ENCODE measurements at places on chromosomes 1 and 21. TPM values are rescaled to one million over a fixed set of nuclear protein-coding genes. Genes with fewer than 3 reads are reported as not detected.

The SPRR2E gene
- not detected for total RNA-seq

- no peak for DNase-seq
These were observed 55.4 kb upstream of the CAMK1G start for GRCh38 chr1:209527993-209528717.

GRCh38 chr1:35641233-35641866, at the start of gene PSMB2:
PSMB2 (minus strand) TSS chr1:35641526; CDS start chr1:35641432, 94 bp downstream.
- DNase-seq, result peak; percentile 98

DNA sequence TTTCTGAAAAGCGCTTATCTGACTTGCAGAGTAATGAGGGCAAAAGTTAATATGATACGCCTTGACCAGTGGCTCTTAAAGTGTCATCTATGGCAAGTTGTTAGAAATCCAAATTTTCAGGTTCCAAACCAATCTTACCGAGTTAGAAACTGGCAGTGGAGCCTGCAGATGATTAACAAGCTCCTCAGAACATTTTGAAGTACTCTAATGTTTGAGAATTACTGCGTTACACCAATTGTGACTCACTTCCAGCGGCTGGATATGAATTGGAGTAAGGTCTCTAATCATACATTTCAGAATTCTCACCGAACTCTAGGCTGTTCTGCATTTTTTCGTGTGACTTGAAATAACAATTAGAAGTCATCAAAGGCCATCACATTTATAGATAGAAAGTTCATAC, 73.5 kb upstream of the TMPRSS15 start:
- no peak for DNase-seq

DNA sequence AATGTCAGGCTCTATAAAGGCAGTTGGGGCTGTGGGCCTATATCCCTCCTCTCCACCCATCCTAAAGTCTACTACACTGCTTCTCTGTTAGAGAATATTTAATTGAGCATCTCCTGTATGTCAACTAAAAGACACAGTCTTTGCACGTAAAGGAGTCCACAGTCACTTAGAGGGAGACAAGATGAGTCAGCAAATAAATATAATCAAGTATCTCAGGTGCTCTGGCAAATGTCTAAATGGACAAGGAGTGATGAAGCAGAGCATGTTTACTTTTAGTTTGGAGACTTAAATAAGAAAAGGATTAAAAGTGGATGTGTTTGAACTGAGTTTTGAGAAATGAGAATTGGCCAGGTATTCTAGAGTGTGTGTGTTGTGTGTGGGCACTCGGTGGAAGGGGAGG, 41.8 kb upstream of the RAP1A start:
- no peak for DNase-seq

- DNase-seq, result no peak
These were observed 105.0 kb downstream of the COP1 start for GRCh38 chr1:176101951-176102642.

The HSPB7 gene
- 6.0 TPM for total RNA-seq

DNA sequence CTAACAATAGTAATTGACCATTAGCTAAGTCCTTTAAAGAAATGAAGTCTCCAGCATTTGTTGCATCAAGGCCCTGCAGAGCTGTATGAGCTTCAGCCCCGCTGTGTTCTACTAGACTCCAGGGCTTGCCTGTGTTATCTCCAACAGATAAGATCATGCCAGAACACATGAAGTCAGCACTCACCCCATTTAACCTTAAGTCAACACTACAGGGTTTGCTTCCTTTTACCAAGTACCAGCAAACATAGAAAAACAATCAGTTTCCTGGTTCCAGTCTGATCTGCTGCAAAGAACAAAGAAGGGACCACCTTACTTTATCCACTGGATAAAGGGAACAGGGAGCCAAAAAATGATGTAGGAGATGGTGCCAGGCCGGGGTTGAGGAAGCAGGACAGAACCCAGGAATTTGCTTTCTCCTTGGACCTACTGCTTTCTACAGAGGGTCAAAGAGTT, 41.3 kb upstream of the ENAH start:
- DNase-seq, result no peak

DNA sequence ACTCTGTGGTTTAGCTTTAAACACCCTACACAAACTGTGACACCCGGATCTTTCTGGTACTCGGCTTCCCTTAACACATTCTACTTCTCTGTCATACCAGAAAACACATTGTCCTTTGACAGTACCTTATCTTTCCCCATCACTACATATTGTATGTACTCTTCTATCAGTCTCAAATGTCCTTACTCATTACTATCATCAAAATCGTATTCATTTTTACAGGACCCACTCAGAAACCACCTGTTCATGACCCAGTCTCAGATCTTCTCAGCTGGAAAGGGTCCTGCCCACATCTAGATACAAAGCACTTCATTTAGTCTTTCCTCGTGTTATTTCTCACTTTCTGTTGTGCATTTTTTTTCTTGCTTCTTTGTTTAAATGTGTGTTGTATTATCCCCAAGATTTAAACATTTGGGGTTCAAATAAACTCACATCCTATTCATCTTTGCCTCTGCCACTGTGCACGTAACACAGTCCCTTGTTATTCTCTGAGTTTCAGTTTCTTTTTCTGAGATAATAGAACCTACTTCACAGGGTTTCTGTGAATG, 27.7 kb downstream of the CD34 start:
- no peak for DNase-seq

The ZMYND12 gene
- not detected for total RNA-seq

The C1QC gene
- total RNA-seq, result 21.7 TPM

The SYCP1 gene
- total RNA-seq, result not detected

The TRIM58 gene
- 10.8 TPM for total RNA-seq

The GPR25 gene
- not detected for total RNA-seq

The UBE2U gene
- not detected for total RNA-seq

- peak; percentile 17 for DNase-seq
These were observed 40.0 kb upstream of the CTPS1 start for GRCh38 chr1:40939320-40940059.

The GOLPH3L gene
- total RNA-seq, result 61.0 TPM

DNA sequence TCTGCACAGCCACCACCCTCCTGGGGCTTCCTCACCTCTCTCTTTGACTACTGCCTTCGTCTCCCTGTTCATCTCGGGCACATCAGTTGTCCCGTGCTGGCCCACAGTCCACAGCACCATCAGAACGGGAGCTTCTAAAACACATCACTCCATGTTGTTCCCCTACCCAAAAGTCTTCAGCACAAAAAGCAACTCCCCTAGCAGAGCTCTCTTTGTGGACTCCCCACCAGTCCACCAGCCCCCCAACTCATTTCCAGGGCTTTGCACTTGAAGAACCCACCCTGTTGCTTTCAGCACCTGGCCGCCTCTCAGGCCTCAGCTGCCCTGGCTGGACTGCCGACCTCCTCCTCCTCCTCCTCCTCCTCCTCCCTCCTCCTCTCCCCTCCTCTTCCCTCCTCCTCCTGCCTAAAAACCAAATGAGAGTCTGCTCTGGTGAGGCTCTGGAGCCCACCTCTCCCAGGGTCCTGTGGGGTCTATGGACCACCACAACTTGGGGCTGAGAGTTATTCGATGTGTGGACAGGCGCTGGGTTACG, 251.2 kb upstream of the VAMP3 start:
- DNase-seq, result no peak

GRCh38 chr1:217003355-217003754, 280.1 kb upstream of the ESRRG start:
- no peak for DNase-seq

DNA sequence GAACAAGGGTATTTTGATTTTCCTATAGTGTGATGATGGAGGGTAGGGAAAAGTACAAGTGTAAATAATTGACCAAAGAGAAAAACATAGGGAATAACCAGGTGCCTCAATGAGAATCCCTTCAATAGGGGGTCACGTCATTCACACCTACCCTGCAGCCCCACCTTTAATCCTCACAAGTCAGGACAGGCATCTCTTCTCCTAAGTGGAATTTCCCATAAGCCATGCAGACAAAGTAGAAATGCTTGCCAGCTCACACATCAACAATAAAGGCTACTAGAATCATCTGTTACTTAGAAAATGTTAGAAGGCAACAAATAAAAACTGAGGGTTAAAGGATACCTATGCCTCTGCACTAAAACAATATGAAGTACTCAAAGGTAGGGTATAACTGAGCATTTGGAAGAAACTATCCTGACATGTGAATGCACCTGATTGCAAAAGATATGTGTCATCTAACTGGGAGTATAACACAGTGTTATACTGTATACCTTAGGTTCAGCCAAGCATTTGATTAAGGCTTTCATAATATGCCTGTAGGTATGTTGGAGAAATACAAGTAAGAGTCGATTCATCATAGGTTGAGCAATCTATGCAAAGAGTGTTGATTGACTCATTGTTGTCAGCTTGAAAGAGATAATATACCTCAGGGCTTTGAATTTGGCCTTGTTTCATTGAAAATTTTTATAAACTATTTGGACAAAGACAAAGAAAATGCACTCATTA, 32.4 kb upstream of the ATP1A1 start:
- DNase-seq, result no peak

Measured in transverse colon (tissue), 4 donors.